Left cardiac atrium (tissue), 4 donors: ENCODE measurements at places on chromosomes 12 and 14. TPM values are rescaled to one million over a fixed set of nuclear protein-coding genes. Genes with fewer than 3 reads are reported as not detected.

- DNase-seq, result no peak
These were observed 148.3 kb downstream of the PTCSC3 start for GRCh38 chr14:36028218-36028617.

GRCh38 chr14:89787525-89787924 is 167.0 kb downstream of the EFCAB11 start:
- DNase-seq, result no peak

- DNase-seq, result no peak
These were observed 74.1 kb downstream of the PITPNM2 start for GRCh38 chr12:123076604-123077297.

DNA sequence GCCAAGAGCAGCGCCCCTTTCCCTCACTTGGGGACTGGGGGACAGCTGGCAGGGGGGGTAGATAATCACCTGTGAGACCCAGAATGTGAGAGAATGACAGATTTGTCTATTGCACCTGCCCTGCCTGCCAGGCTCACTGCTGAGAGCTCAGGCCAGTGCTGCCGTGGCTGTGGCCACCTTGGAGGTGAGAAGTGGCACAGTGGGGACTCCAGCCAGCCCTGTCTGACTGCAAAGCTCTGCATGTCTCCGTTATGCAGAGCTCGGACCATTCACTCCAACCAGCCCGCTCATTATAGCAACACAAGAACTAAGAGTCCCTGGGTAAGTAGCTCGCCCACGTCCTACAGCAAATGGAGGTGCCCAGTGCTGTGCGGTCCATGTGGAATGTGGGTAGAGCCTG is 88.8 kb downstream of the DICER1 start:
- DNase-seq, result no peak

- no peak for DNase-seq
These were observed 66.4 kb downstream of the UNC79 start for GRCh38 chr14:93496856-93497741.

GRCh38 chr14:100771121-100771800 is 44.6 kb downstream of the DLK1 start:
- DNase-seq, result no peak

DNA sequence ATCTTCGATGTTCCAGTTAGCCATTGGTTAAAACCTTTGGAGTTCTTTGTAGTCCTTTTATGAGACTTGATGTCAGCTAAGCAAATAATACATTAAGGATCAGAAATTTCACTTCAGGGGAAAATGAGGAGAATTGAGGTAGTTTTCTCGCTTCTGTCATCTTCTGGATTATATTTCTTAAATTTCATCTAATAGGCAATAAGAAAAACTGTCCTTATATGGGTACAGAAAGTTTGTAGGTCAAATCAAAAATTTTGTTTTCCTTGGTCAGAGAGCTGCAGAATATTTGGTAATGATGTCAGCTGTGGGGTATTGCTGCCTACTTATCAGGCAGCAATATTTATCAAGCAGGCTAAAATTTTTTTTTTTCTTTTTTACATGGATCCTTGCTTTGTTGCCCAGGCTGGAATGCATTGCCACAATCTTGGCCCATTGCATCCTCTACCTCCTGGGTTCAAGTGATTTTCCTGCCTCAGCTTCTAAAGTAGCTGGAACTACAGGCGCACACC is 37.1 kb downstream of the RIMKLB start:
- DNase-seq, result no peak

The GPX2 gene
- not detected for total RNA-seq

GRCh38 chr12:72738811-72739210 is 466.6 kb downstream of the TRHDE start:
- no peak for DNase-seq

The CSRP2 gene
- total RNA-seq, result 11.6 TPM

GRCh38 chr12:22539055-22539454 is 5.3 kb downstream of the C2CD5 start:
- no peak for DNase-seq

DNA sequence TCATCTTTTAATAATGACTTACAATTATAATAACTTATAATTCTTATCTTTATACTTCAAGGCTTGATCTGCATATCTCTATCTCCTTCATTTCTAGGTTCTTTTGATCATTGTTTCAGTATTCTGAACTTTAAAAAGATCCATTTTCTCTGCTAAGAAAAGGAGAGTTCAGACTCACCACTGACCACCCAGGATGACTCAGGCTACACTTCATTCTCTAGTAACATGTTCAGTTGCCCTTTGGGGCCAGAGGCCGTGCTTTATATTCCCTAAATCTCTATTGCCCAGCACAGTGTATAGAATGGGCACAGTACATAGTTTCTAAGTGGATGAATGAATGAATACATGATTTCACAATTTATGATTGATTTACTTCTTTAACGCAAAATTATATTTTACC is 268.7 kb downstream of the AKAP6 start:
- DNase-seq, result no peak

- DNase-seq, result no peak
These were observed 57.6 kb downstream of the PELI2 start for GRCh38 chr14:56175773-56176172.

The FOXA1 gene
- total RNA-seq, result not detected

DNA sequence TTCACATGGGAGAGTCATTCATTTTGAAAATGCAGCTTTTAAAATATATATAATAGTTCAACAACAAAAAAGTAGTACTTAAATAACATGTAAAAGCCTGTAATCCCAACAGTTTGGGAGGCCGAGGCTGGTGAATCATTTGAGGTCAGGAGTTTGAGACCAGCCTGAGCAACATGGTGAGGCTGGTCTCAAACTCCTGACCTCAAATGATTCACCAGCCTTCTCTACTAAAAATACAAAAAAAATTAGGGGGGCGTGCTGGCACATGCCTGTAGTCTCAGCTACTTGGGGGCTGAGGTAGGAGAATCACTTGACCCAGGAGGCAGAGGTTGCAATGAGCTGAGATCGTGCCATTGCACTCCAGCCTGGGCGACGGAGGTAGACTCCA is 256.3 kb upstream of the RGS6 start:
- DNase-seq, result no peak

- no peak for DNase-seq
These were observed 99.4 kb downstream of the EPS8 start for GRCh38 chr12:15689751-15690191.

The TBC1D30 gene
- total RNA-seq, result 3.0 TPM

- no peak for DNase-seq
These were observed 302.7 kb downstream of the CEP128 start for GRCh38 chr14:80638620-80639515.

GRCh38 chr14:92986254-92987147 is 63.6 kb downstream of the CHGA start:
- DNase-seq, result peak; percentile 45

The IL31 gene
- not detected for total RNA-seq

The CHST11 gene
- 17.7 TPM for total RNA-seq

The P2RX7 gene
- 3.0 TPM for total RNA-seq

DNA sequence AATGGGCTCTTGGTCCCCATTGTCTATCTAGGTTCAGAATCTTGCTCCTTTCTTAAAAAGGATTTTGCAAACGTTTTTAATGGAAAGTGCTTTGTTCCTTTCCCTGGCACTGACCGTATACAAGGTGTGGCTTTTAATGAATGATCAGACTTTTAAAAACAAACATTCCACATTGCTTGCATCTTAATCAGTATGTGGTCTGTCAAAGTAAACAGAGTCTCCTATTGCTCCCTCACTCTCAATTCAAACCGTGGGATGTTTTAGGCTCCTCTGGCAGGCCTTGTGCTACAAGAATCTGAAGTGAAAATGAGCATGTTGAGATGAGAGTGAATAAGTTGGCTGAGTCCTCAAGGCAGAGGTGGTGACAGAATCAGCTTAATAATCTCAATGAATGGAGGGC is 107.0 kb downstream of the VRK1 start:
- no peak for DNase-seq

DNA sequence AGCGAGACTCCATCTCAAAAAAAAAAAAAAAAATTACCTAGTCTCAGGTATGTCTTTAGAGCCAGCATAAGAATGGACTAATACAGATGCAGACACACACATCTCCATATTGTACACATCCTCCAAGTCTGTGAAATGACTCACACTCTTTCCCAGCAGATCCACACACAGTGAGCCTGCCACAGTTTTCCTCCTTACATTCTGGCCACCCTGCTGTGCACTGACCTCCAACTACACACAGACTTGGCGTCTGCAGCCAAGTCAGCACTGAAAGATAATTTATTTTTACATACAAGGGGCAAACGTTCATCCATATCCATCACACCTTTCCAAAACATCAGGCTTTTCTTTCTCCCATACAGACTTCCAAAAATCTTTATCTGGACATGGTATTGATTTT is 115.9 kb downstream of the SLC25A21 start:
- DNase-seq, result no peak

GRCh38 chr14:39768589-39768988 is 336.4 kb upstream of the FBXO33 start:
- DNase-seq, result no peak

GRCh38 chr12:116524964-116525379 is 34.2 kb upstream of the MAP1LC3B2 start:
- DNase-seq, result no peak

DNA sequence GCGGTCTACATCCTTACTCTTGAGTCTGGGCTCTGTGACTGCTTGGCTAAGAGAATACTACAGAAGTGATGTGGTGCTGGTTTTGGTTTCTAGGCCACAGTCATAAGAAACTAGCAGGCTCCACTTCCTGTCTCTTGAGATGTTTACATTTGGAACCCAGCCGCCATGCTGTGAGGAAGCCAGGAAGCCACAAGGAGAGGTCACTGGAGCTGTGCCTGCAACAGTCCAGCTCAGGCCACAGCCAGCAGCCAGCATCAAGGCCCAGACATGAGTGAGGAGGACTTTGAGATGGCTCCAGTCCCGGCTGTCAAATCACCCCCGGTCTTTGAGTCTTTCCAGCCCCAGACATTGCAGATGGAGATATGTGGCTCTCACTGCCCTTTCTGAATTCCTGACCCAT is 12.9 kb upstream of the FAM181A start:
- no peak for DNase-seq

DNA sequence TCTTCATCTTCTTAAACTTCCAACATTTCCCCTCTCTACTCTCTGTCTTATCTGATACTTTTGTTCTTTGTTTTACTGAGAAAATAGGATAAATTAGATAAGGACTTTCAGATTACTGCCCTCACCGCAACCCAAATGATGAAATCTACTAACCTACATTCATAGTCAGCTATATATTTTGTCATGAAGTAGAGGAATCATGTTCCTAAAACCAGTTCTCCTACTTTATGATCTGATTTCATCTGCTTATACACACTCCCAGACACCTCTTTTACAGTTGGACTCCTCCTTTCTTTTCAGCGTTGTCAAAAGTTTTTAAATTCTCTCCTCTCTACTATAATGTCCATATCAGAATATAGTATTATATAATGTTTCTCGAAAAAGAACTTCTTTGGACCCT is 29.7 kb downstream of the MGAT4C start:
- no peak for DNase-seq

- no peak for DNase-seq
These were observed 621.0 kb downstream of the CCER1 start for GRCh38 chr12:90333939-90334338.

- no peak for DNase-seq
These were observed 26.1 kb downstream of the SERPINA3 start for GRCh38 chr14:94638339-94638738.

DNA sequence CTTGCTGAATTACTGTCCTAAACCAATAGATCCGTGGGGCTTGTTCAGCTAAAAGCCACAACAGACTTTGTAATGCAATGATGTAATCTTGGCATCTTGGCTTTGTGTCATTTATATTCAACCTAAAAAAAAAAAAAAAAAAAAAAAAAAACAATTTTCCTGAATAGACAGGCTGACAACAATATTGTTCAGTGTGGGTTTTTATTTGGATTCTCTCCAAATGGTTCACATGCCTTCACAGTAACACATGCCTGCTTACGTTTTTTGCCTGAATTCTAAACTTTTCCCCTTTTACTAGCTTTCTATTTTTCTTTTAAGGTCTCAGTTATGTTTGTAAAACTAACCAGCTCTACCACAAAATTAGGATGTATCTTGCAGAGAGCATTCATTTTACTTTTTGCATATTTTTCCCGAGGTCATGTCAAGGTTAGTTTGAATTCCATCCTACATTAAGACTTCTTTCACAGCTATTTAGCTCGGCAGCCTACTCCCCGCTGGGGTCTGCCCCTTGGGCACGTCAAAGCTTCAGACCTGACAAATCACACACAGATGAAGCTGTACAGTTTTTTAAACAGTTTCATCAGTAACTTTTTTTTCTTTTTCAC is 213.7 kb upstream of the NPAS3 start:
- no peak for DNase-seq

The CLEC4A gene
- 1.7 TPM for total RNA-seq

DNA sequence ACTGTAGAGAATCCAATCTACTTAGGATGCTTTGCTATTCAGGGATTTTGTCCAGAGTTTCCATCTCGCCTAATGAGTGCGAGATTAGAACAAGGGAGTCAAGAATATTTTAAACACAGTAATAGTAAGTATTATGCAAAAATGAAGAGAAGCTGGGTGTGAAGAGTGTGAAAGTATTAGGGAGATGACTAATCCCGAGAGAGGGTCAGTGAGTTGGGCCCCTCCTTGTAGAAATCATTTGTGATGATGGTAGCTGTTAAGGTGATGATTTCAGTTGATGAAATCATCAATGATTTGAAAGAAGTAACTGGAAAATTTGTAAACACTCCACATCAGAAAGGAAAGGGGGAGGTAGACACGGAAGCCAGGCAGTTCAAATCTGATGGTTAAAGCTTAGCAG is 478.9 kb upstream of the MGAT4C start:
- no peak for DNase-seq

GRCh38 chr14:61229475-61229888 is 51.7 kb downstream of the TMEM30B start:
- no peak for DNase-seq
